ENCODE measurements at places on chromosomes 11 and 22.
A peak's percentile ranks its signal among the peaks of the same experiment; 100 is the strongest.

DNA sequence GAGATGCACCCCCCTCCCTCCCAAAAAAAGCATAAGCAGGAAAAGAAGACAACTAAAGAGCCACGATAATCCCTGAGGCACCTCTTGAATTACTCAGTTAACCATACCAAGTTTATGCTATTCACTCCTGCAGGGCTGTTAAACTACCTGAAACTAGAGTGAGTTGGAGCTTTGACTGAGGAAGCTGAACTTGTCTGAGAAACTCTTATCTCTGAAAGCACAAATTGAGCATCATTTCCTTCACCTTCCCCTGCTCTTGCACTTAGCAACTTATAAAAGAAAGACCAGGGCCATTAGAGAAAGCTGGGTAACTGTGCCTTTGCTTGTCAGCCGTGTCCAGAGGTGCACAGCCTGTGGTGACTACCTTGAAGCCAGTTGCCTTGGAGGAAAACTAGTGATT is 745.6 kb downstream of the NELL1 start:
- DNase-seq = no peak

- DNase-seq = peak; percentile 96
Measured at GRCh38 chr22:23521441-23522113, 58.5 kb downstream of the IGLL1 start.

- DNase-seq = no peak
Measured at GRCh38 chr11:69466039-69466438, 15.4 kb upstream of the LINC01488 start.

DNA sequence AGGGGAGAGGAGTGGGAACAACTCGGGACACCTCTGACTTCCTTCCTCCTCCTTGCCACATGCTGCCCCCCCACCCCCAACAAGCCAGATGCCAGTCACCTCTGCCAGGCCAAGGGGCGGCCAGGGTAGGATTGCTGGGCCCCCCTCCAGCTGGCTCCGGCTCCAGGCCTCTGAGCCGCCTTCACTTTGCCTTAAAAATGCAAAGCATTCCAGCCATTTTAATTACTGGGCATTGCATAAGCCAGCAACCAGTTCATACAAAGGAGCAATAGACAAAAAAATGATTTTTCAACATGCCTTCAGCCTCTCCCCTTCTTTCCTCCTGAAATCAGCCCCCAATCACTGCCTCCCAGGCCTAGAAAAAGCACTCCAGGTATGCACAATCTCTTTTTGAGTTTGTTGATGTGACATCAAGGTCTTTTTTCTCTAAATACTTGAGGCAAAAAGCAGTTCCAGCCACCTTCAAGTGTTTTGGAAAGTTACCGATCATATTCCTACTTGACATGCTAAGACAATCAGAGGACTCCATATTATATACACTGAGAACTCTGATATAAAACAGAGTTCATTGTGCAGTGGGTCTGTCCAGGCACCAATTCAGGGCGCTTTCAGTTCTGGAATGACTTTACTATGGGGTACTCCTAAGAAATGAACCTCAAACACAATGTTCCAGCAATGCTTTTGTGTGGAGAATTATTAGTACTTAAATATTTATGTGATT is 12.4 kb upstream of the TIMP3 start:
- DNase-seq = no peak

DNA sequence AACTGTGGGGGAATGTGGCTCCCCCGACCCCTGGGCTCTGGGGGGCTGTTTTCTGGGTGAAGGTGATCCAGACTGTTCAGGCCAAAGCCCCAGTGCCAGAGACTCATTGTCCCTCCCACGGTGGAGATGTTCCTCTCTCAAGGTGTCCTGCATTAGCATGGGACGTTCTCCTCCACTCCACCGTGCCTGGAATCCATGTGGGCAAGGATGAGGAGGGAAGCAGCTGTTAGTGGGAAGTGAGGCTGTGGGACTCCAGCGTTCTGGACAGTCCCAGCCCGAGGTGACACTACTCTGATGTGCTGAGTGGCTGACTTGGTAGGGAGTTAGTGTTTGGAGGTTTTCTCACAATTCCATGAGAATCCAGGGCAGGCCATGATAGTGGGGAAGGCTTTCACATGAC is 31.4 kb upstream of the CLDN5 start:
- DNase-seq = no peak

DNA sequence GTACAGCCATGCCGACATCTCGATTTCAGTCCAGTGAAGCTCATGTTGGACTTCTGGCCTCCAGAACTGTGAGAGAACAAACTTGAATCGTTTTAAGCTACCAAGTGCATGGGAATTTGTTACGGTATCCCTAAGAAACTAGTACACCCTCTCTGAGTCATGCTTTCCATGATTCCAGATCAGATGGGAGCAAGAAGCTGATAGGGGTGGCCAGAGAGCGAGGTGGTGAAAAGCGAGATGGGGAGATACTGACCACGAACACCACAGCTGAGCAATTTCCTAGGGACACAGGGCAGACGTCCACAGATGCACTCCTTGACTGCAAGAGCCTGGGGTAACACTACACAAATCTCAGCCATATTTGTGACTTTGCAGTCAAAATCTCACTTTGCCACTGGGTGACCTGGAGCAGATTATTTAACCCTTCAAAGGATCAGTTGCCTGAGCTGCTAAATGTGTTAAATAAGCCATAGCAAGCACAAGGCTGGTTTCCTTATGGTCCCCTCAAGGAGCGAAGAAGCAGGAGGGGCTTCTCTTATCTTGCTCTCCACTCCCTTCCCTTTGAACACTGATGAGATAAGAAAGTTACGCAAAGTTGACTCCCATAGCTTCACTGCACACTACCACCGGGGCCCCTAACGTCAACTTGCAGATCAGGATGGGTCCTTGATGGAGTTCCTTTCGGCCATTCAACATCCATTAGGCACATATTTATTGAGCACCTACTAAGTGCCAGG is 22.6 kb upstream of the RCN1 start:
- no peak for DNase-seq

All from hypothalamus (tissue), 51 donors.